ENCODE measurements at places on chromosomes 1 and 21.

GRCh38 chr1:44246806-44247205, 33.5 kb downstream of the DMAP1 start:
- DNase-seq, result no peak

DNA sequence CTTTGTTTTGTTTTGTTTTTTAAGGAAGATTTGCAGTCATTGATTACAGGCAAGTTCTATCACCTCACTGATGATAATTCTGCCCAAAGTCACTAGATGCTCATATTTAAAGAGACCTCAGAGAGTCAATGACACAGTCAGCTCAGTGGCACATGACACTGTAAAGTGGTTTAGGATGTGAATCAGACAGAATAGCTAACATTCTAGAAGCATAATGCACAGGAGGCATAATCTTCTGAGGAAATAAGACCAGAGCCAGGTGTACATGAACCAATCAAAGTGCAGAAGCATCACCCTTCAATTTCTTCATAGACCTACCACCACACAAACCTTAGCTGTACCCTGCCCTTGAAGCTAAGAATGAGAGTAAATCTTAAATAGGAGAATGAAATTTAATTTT, 268.5 kb downstream of the BRINP2 start:
- DNase-seq, result no peak

GRCh38 chr21:36891692-36892091, 74.8 kb downstream of the HLCS start:
- no peak for DNase-seq

DNA sequence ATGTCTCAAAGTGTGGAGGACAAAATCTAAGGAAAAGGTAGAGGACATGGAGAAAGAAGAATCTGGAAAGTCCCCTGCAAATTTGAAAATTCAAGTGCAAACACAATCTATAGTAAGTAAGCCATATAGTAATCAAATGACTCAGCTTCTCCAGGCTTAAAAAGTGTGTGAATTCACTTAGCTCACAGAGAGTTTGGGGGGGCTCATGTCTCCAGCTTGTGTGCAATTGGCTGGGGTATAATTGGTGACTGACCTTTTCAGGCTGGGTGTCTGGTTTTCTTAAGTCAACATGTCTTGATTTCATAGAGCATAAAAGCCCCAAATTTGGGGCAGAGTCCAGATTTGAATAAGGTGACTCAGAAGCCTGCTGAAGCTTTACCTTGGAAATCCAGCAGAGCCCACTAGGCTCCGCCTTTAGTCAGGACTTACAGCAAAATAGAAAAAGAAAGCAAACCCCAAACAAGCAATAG, 8.6 kb downstream of the CLDN14 start:
- DNase-seq, result no peak

DNA sequence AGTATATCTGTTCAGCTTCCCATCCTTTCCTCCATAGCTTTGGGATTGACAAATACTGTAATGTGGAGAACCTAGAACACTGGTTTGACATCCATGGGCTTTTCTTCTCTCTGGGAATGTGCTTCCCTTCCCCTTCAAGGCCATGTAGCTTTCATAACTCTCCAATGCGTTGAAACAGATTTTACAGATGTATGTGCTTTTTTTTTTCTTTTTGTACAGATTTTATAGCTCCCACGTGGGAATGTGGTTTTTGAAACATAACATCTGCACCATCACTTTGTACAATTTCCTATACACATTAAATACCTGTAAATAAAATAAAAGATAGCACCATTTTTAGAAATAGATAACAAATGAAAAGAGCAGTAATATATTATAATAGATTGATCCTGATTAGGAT, 138.5 kb upstream of the TMPRSS15 start:
- DNase-seq, result no peak

DNA sequence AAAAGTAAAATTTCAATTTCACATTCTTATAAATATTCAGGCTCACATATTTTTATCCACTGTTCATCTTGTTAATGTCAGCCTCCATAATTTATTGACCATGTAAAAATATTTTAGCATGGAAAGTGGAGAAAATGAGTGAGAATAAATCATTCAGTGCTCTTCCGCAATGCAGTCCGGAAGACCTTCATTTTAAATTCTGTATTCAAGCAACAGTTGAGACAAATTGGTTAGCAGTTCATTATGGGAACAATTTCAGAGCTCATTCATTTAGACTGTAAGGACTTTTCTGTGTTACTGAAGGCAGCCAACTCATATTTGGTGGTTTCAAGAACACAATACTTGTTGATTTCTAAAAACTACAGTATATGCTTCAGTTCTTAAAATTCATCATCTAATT, 97.8 kb downstream of the TYW3 start:
- DNase-seq, result no peak

DNA sequence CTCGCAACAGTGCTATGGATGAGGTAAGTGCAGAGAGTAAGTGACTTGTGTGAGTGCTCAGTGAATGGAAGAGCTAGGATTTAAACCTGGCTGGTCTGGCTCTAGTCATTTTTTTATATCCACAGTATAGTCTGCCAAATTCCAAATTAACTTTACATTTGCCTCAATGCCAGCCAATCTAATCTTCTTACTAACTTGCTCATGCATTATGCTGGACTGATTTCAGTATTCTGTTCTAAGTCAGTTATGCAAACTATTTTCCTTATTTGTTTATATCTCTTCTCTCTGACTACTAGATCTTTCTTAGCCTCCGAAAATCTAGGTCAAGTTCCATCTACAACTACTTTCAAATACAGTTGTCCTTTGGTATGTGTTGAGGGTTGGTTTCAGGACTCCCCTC, 133.3 kb downstream of the XPR1 start:
- DNase-seq, result no peak

DNA sequence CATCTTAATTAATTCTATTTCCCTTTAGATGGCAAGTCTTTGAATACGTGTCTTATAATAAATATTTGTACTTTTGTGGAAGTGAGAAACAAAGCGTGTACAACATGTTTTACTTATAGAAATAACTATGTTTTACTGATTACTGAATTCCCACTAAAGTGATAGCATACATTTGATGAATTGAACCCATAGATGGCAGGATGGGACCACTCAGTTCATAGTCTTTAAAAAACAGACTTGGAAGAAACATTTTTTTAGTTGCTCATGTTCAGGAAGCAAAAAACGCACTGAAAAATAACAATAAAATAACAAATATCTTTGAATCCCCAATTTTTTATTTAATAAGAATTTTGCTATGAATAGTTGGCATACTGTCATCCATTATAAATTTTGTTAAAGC, 507.1 kb upstream of the ZRANB2 start:
- peak; percentile 54 for DNase-seq

DNA sequence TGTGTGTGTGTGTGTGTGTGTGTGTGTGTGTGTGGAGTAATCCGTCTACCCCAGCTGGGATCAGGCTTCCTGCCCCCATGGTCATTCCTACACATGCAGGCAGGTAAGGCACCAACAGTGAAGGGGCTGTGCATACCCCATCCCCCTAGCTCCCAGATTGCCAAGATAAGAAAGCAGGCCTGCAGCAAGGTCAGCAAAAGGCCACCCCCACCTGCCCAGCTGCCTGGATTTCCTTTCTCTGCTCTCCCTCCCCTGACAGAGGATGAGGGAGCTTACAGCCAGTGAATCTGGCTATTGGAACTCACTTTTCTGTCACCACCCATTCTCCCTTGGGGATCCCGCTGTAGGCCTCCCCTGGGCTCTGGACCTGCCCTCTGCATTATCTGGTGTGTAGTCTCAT, 7.9 kb downstream of the ALX3 start:
- DNase-seq, result no peak

- DNase-seq, result no peak
These were observed 4.7 kb upstream of the RSPH1 start for GRCh38 chr21:42500736-42501135.
